ENCODE measurements at places on chromosomes 7 and 10.

- DNase-seq = no peak
These were observed 60.6 kb downstream of the ACADSB start for GRCh38 chr10:123069246-123069986.

DNA sequence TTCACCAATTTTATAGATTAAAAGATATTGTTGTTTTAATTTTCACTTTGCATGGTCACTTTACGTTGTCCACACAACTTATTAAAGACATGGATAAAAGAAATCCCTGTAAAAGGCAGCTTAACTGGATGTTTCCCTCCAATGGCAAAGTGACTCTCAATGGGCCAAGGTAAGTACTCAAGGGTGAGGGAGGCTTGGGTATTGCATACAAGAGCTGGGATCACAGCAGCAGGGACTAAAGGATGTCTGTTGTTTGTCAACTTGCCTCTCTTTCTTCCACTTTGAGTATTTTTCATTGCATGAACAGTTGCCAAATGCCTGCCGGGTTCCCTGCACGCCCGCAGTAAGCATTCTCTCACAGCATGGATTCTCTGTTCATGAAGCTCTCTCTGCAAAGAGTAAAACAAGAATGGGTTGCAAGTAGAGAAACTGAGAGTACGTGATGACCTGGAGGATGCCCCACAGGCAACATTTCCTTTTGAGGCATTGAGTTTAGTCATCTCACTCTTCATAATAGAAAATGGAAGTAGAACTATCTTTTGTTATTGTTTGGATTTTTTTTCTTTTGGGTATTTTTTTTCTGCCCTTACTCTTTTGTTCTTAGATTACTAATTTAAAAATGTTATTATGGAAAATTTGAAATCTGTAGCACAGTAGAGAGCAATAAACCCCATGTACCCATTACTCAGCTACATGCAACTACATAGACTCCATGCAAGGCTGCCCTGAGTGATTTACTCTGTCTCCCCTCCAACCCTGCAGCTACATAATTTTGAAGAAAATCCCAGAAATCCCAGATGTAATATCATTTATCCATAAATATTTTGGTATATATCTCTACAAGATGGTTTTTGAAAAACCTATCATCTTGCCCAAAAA is 26.3 kb downstream of the GPR141 start:
- DNase-seq = no peak

GRCh38 chr10:117168729-117169128 is 28.6 kb upstream of the KCNK18 start:
- no peak for DNase-seq

DNA sequence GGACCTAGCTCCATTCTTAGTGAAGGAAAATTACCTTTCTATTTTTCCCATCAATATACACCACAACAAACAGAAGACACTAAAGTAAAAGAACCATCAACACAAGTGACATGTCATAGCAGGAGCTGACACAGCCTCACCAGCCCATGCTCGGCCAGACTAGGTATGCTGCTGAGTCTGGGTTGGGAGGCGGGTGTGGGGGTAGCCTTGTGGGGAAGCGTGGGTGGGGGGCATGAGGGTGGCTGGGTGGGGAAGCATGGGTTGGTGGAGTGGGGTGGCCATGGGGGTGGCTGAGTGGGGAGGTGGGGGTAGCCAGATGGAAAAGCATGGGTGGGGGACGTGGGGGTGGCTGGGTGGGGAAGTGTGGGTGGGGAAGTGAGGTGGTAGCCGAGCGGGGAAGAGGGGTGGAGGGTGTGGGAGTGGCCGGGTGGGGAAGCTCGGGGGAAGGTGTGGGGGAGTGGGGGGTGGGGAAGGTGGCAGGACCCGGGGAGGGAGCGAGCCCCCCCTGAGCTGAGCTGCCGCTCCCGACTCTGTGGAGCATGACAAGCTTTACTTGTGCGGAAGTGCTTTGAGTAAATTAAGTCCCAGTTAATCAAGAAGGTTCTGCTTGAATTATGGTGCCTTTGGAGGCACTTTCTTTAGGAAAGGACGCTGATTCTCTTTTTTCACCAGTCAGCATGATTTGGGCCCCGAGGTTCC is 294.6 kb upstream of the ZNF32 start:
- no peak for DNase-seq

DNA sequence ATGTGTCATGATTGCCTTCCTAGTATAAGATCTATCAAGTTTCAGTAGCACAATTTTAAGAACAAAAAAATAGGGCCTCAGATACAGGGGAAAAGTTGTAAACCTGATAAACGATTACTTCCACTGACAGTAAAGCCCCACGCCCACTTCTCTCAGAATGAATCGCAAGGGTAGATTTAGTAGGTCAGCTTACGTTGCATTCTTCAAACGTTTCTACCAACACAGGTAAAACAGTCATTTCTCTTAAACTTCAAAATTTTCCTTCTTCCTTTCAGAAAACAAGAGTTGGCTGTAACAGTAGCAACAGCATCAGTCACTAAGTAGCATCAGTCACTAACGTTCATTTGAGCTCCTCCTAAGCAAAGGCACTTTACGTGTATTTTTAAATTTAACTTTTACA is 221.5 kb downstream of the ADAM12 start:
- DNase-seq = no peak

DNA sequence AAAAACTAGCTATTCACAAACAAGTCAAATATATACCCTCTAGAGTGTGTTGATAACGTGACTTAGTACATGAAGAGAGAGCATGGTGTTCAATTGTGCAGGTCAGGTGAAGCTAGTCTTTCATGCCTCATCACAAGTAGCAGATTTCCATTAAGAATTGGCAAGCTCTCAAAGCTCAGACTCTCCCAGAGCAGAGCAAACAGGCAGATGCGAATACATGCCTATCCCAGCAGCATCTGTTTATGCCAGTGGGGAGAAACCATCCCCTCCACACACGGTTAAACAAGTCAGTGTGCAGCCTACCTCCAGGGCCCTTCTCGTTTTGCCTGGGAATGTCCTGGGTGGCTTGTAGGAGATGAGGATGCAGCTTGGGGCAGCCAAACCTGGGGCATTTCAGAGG is 532.5 kb upstream of the C7orf33 start:
- no peak for DNase-seq

- no peak for DNase-seq
These were observed 45.4 kb downstream of the NAMPT start for GRCh38 chr7:106239406-106239805.

GRCh38 chr7:5476001-5476400 is 52.4 kb upstream of the TNRC18 start:
- no peak for DNase-seq

DNA sequence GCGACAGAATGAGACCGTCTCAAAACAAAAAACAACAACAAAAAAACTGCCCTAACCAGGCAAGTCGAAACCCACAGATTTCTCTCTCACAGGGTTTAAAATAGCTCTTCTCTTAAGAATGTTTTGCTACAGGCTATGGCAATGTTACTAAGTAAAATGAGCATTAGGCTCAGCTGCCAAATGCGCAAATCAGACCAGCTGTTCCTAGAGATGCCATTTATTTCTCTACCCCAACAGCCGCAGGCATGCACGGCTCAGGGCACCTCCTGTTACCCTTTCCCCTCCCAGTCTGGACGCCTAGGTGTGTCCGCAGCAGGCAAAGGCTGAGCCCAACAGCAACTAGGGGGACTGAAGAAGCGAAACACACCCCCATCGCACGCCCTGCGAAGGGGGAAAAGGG is 168.3 kb upstream of the MBL2 start:
- no peak for DNase-seq

DNA sequence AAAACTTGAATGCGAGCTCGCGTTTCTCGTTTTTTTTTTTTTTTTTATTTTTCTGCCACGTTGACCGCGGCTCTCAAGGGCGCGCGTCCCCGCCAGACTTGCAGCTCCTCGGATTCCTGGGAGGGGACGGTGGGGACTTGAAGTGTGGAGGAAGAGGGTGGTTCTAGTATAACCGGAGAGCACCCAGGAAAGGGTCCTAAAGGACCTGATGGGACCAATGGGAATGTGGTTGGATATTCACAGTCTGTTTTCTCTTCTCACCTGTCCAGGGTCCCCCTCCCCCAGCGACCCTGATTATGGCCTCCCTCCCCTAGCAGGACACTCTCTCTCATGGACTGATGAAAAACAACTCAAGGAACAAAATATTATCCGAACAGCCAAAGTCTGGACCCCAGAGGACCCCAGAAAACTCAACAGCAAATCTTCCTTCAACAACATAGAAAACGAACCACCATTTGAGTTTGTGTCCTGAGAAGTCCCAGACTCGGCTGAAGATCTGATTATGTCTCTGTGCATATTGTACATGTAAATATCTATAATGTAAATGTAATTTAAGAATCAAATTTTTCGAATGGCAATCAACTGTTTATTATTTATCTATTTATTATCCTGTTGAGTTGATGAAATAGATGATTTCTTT is 1.4 kb downstream of the PTF1A start:
- no peak for DNase-seq

DNA sequence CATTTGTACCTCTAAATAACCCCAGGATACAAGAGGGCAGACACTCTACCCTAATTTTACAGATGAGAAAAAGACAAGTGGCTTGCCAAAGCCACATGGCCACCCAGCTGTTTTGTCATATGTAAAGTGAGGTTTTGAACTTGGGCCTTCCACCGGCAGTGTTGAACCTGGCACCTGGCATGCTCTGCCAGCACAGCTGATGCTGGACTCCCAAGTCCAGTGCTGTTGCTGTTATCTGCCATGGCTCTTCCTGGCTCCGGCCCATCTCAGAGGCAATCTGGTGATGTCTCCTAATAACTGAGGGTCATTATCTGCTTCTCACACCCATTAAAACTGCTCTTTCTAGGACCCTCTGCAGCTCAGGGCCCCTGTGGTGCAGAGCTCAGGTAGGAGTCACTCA is 25.0 kb downstream of the BCCIP start:
- no peak for DNase-seq
